A172 (cell line): ENCODE measurements at places on chromosomes 6 and 20. TPM values are rescaled to one million over a fixed set of nuclear protein-coding genes. Genes with fewer than 3 reads are reported as not detected.
A peak's percentile ranks its signal among the peaks of the same experiment; 100 is the strongest.

Gene E2F1
- 58.7 and 68.1 TPM in 2 replicates for total RNA-seq

Gene SPATA25
- total RNA-seq: 0.21 TPM in 1 of 2 replicates, not detected in the other

Gene NXT1
- 77.4 and 102 TPM in 2 replicates for total RNA-seq

Gene TCP11
- not detected in 2 replicates for total RNA-seq

Gene THEMIS
- total RNA-seq: 0.05 TPM in 1 of 2 replicates, not detected in the other

Gene ADISSP
- total RNA-seq: 108 and 110 TPM in 2 replicates

Gene GTF3C6
- total RNA-seq: 128 and 230 TPM in 2 replicates

Gene RCAN2
- 0.22 TPM in 1 of 2 replicates, not detected in the other for total RNA-seq

DNA sequence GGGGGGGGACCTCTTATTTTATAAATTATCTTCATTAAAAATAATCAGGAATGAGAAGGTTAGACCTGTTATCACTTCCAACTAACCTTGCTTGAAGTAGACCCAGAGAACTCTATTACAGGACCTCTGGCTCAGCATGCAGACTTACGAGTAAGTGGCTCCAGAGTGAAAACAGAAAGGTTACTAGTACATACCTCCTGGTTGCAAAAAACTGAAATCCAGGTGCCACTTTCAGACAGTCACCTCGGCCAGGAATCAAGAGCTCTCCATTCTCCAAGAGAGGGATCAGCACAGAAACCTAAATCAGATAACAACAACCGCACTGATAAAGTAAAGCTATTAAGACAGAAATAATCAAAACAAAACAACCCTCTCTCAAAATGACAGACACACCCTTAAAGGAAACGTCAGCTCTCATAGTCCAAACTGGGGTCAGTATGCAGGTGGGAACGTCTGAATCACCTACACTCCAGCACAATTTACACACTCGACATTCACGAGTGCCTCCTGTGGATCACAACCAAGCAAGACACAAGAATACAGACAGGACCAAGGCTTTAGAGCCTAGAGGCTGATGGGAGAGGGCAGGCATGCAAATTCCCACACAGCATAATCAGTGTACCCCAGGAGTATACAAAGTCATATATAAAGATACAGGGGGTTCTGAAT is 31.8 kb downstream of the MDN1 start:
- no peak for DNase-seq

GRCh38 chr6:4883298-4883697 is 107.1 kb downstream of the CDYL start:
- DNase-seq: no peak

DNA sequence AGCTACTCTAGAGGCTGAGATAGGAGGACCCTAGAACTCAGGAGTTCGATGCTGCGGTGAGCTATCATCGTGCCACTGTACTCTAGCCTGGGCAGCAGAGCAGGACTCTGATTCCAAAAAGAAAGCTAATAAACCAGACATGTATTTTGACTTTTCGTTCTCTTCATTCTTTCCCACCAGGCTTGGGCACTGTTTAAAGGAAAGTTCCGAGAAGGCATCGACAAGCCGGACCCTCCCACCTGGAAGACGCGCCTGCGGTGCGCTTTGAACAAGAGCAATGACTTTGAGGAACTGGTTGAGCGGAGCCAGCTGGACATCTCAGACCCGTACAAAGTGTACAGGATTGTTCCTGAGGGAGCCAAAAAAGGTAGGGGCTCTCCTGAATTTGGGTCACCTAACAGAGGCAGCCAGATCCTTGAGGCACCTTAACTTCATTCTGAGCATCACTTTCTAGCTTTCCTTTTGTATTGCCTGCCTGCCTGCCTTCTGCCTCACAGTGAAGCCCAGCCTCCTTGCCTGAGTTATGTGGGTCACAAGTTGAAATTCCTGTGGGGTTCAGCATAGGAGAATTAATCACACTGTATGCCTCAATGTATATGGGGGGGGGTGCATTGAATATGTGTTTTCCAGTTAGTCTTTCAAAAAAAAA is 3.2 kb downstream of the IRF4 start:
- DNase-seq: no peak

DNA sequence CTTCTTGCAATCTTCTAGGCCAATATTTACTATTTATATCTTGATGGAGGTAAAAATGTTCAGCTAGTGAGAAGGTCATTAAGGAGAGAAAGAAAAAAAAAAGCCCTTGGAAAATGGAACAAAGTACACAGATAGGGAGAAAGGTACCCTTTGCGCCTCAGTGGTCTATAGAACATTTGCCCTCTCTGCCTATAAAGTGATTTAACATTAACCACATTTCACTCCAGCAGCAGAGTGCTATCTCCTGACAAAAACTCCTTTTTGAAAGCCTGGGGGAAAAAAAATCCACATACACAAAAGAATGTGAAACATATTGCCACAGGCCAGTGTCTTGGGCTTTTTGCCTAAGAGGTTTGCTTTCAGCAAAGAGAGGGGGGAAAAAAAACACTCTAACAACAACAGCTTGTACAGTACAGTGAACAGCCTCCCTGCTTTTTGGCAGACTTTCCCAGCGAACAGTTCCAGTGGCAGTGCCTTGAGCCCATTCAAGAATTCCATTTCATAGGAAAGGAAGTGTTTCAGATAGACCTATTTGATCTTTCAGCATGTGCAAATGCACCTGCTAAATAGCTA is 695 bp downstream of the ARHGAP18 start:
- DNase-seq: peak; percentile 37

- peak; percentile 36 for DNase-seq
These were observed 39.4 kb upstream of the ENPP4 start for GRCh38 chr6:46090115-46091079.

- no peak for DNase-seq
These were observed 24.9 kb downstream of the ZNF334 start for GRCh38 chr20:46488451-46488850.

- DNase-seq: no peak
These were observed 30.0 kb upstream of the TGM2 start for GRCh38 chr20:38194971-38195504.

GRCh38 chr6:107894809-107895396 is 63.1 kb downstream of the SEC63 start:
- DNase-seq: peak; percentile 4

- no peak for DNase-seq
These were observed 464 bp downstream of the EHMT2 start for GRCh38 chr6:31896856-31897611.

DNA sequence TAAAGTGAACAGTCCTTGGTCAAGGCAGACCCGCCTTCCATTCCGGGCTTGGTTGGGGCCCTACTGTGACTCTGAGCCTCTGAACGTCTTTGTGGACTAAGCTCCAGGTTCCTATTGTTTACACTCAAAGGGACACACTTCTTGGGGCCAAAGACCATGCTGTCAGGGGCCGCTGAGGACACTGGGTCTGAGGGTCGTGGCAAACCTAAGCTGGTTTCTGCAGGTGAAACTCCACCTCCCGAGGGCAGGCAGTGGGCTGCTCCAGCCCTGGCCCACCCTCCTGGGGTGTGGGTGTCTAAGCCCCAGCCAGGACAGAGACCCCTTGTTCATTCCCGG is 43.1 kb downstream of the DSTN start:
- no peak for DNase-seq

DNA sequence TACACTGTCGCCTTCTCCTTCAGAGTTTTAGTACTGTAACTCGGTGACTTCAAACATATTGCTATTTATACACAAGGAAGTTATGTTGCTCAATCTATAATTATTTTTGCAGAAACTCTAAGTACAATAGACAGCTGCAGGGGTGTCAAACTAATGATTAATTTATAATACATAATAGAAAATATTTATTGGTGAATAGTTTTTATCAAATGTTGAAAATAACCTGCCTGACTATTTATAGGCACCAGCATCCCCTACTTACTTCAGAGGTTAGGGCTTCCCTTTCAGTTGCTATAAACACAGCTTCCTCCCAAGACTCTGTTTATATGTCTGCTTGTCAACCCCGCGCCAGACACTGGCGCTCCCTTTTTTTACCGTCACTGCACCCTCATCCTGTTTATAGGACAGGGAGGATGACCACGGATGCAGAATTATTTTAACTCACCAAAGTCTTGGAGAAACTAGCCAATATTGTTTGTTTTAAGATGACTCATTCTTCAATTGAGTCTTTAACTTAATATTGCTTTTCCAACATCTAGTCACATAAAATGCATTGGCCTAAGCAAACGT is 225.0 kb downstream of the ALDH8A1 start:
- peak; percentile 46 for DNase-seq

- DNase-seq: no peak
These were observed 49.7 kb downstream of the PCNA start for GRCh38 chr20:5070081-5070480.

- peak; percentile 47 for DNase-seq
These were observed 24.4 kb downstream of the PTPN1 start for GRCh38 chr20:50534567-50534966.

- no peak for DNase-seq
These were observed 192.6 kb downstream of the BTBD3 start for GRCh38 chr20:12110274-12110673.

GRCh38 chr6:48111143-48111506 is at the start of gene PTCHD4:
Gene PTCHD4 (minus strand): TSS chr6:48111197. CDS start chr6:48068957, 42,240 bp downstream.
- peak; percentile 72 for DNase-seq

DNA sequence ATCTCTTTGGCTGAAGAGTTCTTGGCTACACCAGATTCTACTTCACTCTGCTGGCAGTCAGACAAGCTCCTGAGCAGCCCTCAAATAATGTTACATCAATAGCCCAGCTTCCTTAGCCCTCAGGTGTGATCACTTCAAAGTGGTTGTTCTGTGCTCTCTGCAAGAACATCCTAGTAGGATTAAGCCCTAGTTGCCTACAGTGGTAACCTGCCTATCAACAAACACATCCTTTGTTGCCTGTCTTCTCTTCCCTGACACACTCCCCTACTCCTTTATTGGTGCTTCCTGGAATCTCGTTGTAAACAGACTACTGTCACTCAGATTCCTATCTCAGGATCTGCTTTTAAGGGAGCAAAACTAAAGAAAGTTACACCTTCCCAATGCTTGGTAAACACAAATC is 45.1 kb upstream of the TASP1 start:
- no peak for DNase-seq

GRCh38 chr20:58212636-58213035 is 15.8 kb downstream of the ANKRD60 start:
- DNase-seq: no peak

DNA sequence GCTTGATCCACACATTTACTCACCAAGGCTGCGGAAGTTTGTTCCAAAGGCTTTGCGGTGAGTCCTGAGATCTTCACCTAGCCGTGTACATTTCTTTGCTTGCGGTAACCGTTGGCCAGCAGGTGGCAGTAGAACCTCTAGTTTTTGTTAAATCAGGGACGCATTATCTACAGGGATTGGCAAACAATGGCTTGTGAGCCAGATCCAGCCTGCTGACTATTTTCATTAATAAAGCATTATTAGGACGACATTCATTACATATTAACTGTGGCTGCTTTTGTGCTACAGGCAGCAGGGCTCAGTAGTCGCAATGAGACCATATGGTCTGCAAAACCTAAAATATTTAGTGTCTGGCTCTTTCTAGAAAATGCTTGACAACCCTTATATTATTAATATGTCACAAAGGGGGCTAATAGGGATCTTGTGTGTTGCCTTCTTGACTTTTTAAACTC is 174.1 kb downstream of the DOK5 start:
- DNase-seq: peak; percentile 63

DNA sequence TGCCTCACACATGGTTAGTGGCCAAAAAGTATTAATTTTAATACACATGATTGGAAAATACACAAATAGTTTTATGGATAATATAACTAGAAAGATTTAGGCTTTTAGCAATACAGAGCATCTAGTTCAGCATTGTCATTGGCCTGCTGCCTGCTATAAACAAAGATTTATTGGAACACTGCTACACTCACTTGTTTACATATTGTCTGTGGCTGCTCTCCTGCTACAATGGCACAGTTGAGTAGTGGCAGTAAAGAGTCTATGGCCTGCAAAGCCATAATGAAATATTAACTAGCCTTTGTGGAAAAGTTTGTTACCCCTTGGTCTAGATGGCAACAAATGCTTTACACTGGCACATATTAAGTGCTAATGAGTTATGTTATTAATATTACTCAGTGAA is 37.8 kb downstream of the ZNF451 start:
- DNase-seq: no peak

DNA sequence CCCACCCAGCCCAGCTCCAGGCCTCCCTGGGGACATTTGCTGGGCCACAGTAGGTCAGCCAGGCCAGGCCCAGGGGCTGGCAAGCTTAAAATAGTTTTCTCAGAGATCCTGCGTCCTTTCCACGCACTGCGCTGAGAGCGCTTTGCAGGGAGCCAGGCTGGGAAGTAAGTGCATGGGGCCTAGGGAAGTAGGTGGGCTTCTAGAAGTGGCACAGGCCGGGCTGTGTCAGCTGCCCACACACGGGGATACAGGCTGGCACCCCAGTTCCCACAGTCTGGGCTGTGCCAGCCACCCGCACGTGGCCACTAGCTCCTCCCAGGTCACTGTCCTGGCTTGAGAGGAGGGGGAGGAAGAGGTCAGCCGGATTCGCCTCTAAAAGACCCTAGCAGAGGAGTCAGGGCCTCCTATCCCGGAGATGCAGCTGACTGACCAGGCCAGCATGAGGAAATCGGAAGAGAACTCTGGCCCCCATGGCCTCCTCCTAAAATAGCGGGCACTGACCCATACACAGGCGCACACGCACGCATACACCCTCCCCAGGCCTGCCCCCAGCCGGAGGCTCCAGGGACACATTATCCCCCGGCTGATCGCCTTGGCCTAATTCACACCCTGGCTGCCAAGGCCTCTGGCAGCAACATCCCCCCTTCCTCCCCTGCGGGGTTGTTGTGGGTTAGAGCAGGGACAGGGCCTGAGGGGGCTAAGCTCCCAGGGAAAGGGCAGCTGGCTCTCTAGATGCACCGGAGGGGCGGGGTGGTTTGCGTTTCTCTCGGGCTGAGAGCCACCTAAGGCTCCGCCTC is 5.4 kb downstream of the SLCO4A1 start:
- no peak for DNase-seq

DNA sequence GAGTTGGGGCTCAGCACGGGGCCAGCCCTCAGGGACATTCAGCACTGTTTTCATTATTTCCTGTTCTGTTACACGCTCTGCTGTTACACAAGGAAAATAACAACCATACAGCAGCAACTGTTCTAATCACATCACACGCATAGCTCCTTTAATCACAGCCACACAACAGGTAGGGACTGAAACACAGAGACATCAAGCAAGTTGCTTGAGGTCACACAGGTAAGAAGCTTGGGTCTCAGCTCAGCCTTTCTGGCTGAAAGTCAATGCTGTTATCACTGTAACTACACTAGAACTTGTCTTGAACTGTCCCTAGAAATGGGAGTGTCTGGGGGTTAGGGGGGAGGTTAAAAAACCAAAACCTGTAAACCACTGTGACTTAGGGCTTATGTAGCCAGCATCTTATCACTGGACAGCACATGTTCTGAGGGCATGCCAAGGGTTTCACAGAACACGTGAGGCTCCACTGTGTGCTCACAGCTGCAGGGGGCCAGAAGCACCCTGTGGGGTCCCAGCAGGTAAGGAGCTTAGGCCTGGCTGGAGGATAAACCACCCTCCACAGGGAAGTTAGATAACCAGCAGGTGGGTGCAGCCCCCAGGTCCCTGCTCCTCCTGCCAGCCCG is 146.0 kb downstream of the EYA2 start:
- DNase-seq: no peak

DNA sequence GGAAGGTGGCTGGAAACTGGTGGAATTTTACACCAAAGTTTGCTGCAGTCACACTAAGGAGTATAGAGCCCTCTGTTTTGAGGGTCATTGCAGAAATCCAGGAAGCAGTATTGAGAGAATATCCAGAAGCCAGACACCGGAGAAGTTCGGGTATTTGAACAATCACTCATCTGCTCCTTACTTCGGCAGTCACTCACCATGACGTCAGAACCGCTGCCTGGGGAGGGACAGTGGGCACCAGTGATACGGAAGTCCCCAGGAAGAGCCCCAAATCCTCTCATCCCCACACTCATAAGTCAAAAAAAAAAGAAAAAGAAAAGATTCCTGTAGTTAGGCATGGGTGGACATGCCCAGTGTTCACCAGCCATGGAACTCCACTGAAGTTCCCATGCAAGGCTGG is 4.0 kb downstream of the LY6G5C start:
- DNase-seq: no peak
